NCI-H460 (cell line): ENCODE measurements at places on chromosomes 5 and 9.

GRCh38 chr9:18067548-18068120, 406.3 kb upstream of the ADAMTSL1 start:
- DNase-seq: no peak

DNA sequence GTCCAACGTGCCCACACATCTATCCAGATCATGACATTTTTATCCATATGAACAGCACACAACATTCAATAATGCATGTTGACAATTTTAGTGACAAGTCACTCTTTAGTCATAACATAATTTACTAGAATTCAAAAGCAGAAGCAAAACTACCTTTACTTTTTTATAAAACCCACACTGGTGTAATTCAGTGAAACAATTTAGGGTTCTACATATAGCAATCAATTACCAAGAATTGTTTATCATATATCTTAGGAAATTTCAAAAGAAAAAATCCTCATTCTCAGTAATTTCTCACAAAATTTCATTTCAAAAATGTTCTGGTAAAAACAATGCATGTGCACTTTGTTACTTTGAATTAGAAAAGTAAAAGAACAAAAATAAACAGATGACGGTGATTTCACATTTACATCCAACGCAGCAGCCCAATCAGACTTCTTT, 12.6 kb downstream of the AUH start:
- no peak for DNase-seq

DNA sequence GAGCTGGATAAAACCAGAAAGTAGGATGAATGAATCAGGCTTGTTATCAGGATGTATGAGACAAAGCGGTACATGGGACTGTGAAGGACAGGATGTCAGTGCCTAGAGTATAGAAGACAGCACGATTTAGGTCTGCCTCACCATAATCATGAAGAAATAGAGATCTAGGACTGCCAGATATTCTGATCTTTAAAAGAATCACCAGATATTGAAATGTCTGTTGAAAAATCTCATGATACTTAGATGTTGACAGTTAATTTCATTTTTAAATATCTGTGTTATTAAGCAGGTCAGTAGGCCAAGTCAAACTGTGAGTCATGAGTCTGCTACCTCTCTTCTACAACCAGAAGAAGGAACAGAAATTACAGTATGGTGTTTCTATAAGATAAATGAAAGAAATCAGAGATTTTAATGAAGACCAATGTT, 65.0 kb downstream of the ST8SIA4 start:
- DNase-seq: no peak

DNA sequence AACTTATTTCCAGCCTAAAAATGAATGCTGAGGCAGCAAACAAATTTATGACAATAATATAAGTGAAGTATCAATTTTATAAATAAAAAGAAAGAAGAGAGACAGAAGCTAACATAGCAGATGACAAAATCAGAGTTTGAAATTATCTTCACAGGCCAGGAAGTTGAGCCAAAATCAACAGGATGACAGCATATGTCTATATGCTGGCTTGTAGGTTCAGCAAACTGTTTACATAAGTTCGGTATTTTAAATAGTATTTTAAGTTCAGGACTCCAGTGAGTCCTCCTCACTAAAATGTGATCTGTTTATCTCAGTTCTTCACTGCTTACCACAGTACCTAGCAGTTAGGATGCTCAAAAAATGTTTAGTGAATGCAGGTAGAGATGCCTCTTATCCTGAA, 359.6 kb upstream of the SMC2 start:
- no peak for DNase-seq

DNA sequence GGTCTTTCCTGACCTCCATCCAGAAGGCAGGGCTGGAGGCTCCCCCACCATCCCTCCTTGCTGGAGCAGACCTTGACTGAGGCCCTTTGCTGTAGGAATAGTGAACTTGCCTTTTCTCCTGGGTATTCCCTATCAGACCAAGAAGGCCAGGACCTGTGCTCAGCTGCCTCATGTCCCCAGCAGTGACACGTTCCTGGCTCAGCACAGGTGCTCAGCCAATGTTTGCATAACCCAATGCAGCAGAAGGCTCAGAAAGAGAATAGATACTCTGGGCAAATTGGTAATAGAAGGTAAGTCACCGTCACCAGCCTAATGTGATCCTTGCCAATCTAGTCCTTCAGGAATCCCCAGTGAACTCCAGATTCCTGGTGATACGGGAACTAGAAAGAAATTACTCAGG, 96.4 kb downstream of the ACTL7B start:
- DNase-seq: no peak

GRCh38 chr5:146510559-146511125, 5.3 kb downstream of the GPR151 start:
- DNase-seq: no peak

DNA sequence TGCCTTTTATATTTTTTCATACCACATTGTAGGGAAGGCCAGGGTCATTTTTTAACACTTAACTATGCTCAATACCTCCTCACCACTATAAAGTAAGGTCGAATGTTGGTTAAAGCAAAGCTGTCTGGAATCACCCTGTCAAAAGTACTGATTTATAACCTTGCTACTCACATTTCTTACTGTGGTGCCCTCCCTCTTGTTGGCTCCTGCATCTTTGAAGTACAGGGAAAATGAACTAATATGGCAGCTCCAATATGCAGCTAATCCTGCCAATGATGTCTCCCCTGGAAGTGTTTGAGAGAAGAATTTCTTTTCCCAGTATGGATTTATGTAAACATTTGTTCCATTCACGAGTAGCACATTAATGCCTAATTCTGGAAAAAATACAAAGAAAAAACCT, 108.4 kb upstream of the RPS23 start:
- no peak for DNase-seq

- no peak for DNase-seq
Measured at GRCh38 chr5:126658561-126658960, 57.8 kb downstream of the PHAX start.

GRCh38 chr9:21110708-21111576, 30.7 kb downstream of the IFNW1 start:
- DNase-seq: peak; percentile 69

GRCh38 chr9:134361426-134361825, 35.2 kb downstream of the RXRA start:
- DNase-seq: no peak

DNA sequence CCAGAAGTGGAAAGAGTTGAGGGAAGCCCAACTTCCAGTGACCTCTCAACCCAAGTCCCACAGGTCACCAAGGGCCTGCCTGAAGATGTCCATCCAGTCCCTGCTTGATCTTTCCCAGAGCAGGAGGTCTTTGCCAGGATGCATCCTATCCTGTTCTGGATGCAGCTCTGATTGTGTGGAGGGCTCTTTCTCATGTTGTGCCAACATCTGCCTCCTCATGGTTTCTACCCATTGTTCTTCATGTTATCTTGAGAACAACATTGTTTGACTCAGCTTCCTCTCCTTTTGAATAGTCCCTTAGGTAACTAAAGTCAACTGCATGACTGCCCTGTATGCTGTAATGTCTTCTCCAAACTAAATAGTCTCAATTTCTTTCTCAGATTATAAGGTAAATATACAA, 169.3 kb downstream of the CCDC192 start:
- no peak for DNase-seq

- no peak for DNase-seq
Measured at GRCh38 chr5:139668064-139668880, 20.1 kb downstream of the CXXC5 start.

GRCh38 chr5:3339092-3339797, 256.4 kb upstream of the IRX1 start:
- DNase-seq: no peak

DNA sequence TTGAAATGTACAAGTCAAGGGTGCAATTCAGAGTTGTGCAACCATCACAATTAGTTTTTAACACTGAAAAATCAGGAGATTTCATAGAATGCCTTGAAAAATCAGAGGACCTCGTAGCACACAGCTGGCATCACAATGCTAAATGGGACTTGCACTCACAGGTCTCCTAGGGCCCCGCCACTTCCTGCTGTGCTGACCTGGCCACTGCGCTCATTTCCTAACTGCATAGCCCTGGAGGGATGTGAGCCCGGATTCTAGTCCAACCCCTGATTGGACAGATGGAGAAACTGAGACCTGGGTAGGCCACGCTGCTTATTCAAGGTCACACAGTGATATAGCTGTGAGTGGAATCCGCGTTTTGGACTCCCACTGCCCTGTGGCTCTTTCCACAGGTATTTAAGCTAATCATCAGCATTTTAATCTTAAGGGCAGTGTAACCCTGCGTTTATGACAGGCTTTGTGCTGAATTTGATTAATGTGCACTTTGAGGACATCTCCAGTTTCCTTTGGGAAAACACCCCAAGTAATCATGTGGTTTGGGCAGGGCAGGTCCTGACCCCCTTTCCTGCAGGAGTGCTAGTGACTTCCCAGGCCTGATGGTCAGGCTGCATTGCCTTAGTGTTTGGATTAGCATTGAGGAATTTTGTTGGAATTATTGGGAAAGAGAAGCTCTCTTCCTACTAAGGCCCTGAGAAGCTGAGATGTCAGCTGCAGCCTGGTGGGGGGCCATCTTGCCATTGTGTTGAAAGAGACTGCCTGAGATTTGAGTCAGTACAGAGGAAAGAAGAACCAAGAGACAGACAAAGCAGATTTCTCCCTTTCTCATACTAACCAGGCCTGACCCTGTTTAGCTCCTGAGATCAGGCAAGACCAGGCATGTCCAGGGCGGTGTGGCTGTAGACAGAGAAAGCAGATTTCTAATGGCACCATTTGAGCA, 36.2 kb downstream of the STC2 start:
- DNase-seq: no peak

- no peak for DNase-seq
Measured at GRCh38 chr5:167413506-167413905, 877.9 kb upstream of the WWC1 start.

GRCh38 chr9:27537027-27537435, 7.4 kb upstream of the MOB3B start:
- no peak for DNase-seq

DNA sequence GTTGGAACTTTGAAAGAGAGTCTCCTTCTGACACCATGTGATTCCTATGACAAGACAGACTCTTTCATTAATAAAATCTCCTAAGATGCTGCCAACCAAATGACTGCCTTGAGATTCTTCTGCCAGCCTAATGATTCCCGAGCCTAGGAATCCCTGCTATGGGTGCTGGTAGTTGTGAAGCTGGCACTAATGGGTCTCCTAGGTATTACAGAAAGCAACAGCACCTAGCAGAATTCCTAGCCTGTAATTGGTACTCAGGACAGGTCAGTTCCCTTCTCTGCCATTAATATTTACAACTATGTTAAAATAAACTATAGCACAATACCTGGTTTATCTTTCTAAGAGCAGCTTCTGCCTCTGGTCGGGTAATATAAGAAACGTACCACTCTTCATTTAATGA, 19.3 kb downstream of the C5orf58 start:
- DNase-seq: no peak

DNA sequence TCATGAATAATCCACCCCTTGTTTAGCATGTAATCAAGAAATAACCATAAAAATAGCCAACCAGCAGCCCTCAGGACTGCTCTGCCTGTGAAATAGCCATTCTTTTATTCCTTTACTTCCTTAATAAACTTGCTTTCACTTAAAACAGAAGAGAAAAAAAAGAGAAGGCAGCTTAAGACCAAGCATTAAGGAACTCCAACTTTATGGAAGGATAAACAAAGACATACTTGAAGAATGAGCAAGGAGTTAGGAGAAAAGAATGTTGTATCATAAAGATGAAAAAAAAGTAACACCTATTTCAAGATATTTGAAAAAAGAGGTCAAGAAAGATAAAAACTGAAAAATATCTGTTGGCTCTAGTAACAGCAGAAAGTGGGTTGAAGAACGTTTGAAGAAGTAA, 107.6 kb downstream of the RNF180 start:
- DNase-seq: no peak

DNA sequence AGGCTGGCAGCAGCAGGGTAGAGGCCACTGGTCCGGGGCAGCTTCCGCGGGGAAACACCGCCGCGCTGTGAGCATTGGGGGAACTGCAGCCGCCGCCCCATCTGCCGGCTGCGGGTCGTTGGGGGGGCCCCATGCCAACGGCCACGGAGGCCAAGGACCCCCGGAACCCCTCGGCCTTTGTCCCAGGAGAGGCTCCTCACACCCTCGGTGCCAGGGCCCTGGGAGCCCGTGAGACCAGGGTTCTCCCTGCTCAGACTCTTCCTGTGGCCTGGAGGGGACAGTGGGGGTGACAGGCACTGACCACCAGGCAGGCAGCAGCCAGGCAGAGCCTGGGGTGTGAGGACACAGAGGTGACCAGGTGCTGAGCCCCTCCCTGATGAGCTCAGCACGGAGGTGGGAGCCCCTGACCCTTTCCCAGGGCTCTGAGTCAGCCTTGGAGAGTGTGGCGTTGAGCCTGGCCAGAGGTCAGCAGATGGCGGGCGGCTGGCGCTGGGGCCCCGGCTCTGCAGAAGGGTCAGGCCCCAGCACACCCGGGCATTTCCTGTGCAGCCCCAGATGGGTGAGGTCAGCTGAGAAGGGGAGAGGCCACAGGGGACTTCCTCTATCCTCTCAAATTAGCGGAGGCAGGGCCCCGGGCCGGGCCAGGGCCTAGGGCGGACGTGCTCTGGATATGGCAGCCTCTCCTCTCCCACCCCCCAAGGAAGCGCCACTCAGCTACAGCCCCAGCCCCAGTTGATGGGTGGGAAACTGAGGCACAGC, 17.9 kb upstream of the EGFL7 start:
- peak; percentile 66 for DNase-seq

- no peak for DNase-seq
Measured at GRCh38 chr5:158458086-158458485, 599.1 kb upstream of the CLINT1 start.

DNA sequence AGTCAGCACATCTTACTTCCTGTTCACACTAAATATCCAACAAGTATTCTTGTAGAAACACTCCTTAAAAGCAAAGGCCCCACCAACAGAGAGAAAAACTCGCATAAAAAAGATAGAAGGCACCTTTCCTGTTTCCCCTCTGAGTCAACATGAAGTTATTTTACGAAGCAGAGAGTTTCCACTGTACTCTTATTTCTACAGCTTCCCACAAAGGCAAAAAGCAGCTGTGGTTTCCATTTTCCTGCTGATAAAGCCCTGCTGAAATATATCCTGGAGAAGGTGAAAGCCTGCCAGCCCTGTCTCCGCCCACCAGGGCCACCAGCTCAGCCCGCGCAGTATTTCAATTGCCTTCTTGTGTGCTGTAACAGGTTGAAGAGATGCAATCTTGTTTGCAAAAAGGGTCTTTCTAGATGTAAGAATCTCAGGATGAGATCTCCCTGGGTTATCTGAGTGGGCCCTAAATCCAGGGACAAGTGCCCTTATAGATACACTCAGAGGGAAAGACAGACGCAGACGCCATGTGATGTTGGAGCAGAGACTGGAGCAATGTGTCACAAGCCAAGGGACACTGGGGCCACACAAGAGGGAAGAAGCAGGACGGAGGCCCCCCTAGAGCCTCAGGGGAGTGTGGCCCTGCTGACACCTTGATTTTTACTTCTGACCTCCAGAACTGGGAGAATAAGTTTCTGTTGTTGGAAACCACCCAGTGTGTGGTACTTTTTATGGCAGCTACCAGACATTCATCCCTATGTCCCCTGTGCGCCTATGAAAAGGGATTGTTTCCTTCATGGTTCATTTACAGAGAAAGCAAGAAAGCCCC, 19.9 kb downstream of the SEMA4D start:
- no peak for DNase-seq
